ENCODE measurements at places on chromosomes 16 and 17.
A peak's percentile ranks its signal among the peaks of the same experiment; 100 is the strongest.

GRCh38 chr16:29024278-29024677 lies 39.4 kb downstream of the LAT start:
- no peaks in the 10 kb centered on the region for H3K36me3 ChIP-seq
- H3K27ac ChIP-seq = peak overlapping the region; percentile 50
- H3K4me3 ChIP-seq = no peak overlapping the region
- no peak for DNase-seq
- H3K4me1 ChIP-seq = peaks cover 75% of the 10 kb centered on the region

GRCh38 chr16:78684655-78685375 lies 585.4 kb downstream of the WWOX start:
- no peak overlapping the region for H3K4me3 ChIP-seq
- H3K36me3 ChIP-seq = no peaks in the 10 kb centered on the region
- H3K4me1 ChIP-seq = no peaks in the 10 kb centered on the region
- H3K27me3 ChIP-seq = no peaks in the 10 kb centered on the region
- H3K27ac ChIP-seq = no peak overlapping the region
- DNase-seq = no peak

DNA sequence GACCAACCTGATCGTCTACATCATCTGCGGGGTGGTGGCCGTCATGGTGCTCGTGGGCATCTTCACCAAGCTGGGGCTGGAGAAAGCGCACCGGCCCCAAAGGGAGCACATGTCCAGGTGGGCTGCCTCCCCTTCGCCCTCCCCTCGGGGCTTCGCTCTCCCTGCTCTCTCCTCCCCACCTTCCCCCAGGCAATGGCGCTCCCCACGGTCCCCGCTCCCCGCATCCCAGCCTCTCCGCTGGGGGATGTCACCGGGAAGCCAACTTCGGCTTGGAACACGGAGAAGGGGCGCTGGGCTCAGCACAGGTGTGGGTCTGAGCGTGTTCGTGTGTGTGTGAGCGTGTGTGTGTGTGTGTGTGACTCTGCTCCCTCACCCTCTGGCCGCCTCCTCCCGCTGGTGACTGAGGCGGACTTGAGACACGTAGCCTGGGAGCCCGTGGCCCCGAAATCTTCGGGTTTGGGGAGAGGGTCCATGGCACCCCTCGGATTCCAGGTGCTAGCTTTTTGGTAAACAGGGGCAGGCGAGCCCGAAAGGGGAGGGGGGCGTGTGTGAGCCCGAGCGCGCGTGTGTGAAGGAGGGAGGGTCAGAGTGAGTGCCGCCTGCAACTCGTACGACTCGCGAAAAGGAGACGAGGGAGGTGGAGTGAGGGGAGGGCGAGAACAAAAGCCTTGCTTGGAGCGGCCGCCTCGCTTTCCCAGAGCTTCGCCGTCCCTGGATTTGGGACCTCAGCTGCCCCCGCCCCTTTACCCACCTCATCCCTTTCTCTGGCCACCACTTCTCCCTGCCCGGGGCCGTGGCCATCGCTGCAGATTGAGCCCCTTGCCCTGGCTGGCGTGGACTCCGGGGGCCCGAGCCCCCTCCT lies 1.3 kb downstream of the SHISA9 start:
- H3K36me3 ChIP-seq = no peaks in the 10 kb centered on the region
- no peak for DNase-seq
- H3K4me3 ChIP-seq = no peak overlapping the region
- H3K27ac ChIP-seq = no peak overlapping the region
- H3K4me1 ChIP-seq = peaks cover 3% of the 10 kb centered on the region

GRCh38 chr16:75116081-75116910 lies at the start of gene LDHD:
TSS of gene LDHD (minus strand) at chr16:75116780. CDS start at chr16:75116720, 60 bp downstream.
- peak; percentile 37 for DNase-seq
- H3K36me3 ChIP-seq = no peaks in the 10 kb centered on the region
- H3K27ac ChIP-seq = no peak within 1 kb of the TSS

DNA sequence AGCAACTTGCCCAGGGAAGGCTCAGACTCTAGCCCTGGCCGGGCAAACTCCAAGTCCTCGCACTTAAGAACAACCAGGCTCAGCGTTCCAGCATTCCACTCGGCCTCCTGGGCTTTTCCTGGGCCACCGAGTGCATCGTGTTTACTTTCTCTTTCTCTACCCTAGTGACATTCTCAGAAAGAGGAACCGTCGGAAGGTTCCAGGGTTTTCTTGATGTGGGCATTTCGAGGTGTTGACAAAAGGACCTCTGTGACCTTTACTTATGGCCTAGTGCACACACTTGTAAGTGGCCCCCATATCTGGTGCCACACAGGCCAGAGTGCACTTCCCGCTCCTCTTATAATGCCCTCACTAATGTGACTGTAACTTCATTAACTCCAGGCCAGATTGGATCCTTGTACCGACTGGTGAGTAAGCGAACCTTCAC lies 3.1 kb upstream of the BANP start:
- DNase-seq = no peak
- no peak overlapping the region for H3K27ac ChIP-seq
- H3K4me1 ChIP-seq = peaks cover 16% of the 10 kb centered on the region
- H3K4me3 ChIP-seq = no peak overlapping the region
- peaks cover 7% of the 10 kb centered on the region for H3K36me3 ChIP-seq

GRCh38 chr16:65413861-65414260 lies 292.0 kb upstream of the CDH11 start:
- H3K4me1 ChIP-seq = no peaks in the 10 kb centered on the region
- H3K27ac ChIP-seq = no peak overlapping the region
- no peak for DNase-seq
- no peak overlapping the region for H3K4me3 ChIP-seq
- H3K36me3 ChIP-seq = no peaks in the 10 kb centered on the region

DNA sequence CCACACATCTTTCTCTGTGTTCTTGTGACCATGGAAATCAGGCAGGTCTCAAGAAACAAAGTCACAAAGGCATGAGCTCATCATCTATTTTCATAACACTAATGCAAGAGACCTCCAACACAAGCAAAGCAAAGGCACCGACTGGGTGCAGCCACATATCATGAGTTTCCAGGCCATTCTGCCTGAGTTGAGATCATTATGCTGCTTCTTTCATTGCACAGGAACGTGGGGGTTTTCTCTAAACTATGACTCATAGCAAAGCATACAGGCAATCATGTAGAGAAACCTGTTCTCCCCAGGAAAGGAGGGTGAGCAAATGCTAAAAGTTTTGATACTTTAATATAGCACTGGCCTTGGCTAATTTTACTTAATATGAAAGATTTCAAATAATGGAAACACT lies 60.7 kb downstream of the GRIN2A start:
- H3K27me3 ChIP-seq = no peaks in the 10 kb centered on the region
- no peak overlapping the region for H3K4me3 ChIP-seq
- H3K36me3 ChIP-seq = no peaks in the 10 kb centered on the region
- no peak overlapping the region for H3K27ac ChIP-seq
- DNase-seq = no peak

GRCh38 chr17:67245073-67245693 lies at the start of gene HELZ:
TSS of gene HELZ (minus strand) at chr17:67245196. CDS start at chr17:67218804, 26,392 bp downstream.
- peaks cover 47% of the 10 kb centered on the region for H3K4me1 ChIP-seq
- no peaks in the 10 kb centered on the region for H3K27me3 ChIP-seq
- peak within 1 kb of the TSS; percentile 72 for H3K27ac ChIP-seq
- H3K4me3 ChIP-seq = peak within 1 kb of the TSS; percentile 84
- peaks cover 15% of the 10 kb centered on the region for H3K36me3 ChIP-seq

DNA sequence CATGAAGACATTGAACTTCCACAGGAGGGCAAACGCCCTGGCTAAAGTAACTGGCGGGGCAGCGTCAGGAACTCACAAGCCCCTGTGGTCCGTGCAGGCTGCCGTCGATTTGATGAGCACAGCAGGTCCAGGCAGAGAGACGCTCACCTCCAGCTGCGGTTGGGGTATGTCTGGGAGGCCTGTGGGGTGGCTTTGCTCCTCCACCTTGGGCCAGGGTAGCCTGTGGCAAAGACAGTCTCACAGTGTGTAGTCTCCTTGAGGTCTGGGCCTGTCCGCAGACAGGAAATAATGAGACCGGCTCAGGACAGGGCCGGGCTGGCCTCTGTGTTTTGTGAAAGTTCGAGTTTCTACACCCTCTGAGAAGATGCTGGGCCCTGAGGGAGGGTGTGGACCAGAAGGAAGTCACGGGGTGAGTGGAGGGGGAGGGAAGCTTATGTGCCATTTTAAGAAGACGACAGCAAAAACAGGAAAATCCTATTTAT lies 103.3 kb downstream of the METRNL start:
- no peak for DNase-seq
- H3K27ac ChIP-seq = no peak overlapping the region
- H3K36me3 ChIP-seq = no peaks in the 10 kb centered on the region
- no peak overlapping the region for H3K4me3 ChIP-seq
- no peaks in the 10 kb centered on the region for H3K27me3 ChIP-seq
- H3K4me1 ChIP-seq = peaks cover 6% of the 10 kb centered on the region

DNA sequence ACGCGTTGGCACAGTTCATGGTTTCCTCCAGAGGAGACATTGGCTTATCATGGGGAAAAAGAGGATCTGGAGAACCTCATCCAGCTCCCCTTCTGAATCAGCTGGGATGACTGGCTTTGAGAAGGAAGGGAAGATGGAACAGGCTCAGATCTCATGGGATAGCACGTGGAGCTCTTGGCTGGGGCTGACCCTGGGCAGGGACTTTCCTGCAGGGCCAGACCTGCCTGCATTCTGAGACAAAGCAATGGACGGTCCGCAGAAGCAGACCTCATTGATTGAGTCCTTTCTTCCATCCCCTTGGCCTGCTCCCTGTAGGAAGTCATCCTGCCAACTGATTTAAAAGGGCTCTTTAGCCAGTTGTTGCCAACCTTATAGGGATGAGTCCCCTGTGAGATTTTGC lies 26.2 kb downstream of the PLCD3 start:
- no peak for DNase-seq
- no peaks in the 10 kb centered on the region for H3K4me1 ChIP-seq
- H3K27ac ChIP-seq = no peak overlapping the region
- H3K36me3 ChIP-seq = peaks cover 27% of the 10 kb centered on the region

- H3K4me3 ChIP-seq = no peak overlapping the region
- no peak for DNase-seq
- H3K27me3 ChIP-seq = no peaks in the 10 kb centered on the region
- H3K27ac ChIP-seq = no peak overlapping the region
- peaks cover 39% of the 10 kb centered on the region for H3K36me3 ChIP-seq
Measured at GRCh38 chr17:35715416-35715815, 16.0 kb upstream of the RASL10B start.

- no peaks in the 10 kb centered on the region for H3K36me3 ChIP-seq
- H3K27me3 ChIP-seq = no peaks in the 10 kb centered on the region
- H3K4me1 ChIP-seq = no peaks in the 10 kb centered on the region
- DNase-seq = no peak
- H3K4me3 ChIP-seq = no peak overlapping the region
Measured at GRCh38 chr16:10122546-10122945, 59.7 kb downstream of the GRIN2A start.

DNA sequence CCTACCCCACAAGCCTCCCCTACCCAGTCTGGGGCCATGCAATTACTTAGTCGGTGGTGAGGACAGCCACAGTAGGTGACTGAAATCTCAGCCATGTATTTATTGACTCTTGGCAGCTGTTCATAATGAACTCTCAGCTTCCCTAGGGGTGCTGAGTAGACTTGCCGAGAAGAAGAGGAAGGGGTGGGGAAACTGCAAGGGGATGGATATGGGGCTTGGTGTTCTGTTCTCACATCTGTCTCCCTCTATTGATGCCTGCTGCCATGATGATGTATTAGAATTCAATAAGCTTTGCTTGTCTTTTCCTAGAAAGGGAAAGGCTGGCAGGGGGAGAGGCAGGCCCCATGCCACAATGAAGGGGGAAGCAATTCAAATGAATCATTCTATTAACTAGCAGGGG lies 112.9 kb downstream of the GP2 start:
- H3K36me3 ChIP-seq = no peaks in the 10 kb centered on the region
- H3K27ac ChIP-seq = no peak overlapping the region
- no peak overlapping the region for H3K4me3 ChIP-seq
- no peaks in the 10 kb centered on the region for H3K4me1 ChIP-seq
- H3K27me3 ChIP-seq = peaks cover 5% of the 10 kb centered on the region

- H3K27ac ChIP-seq = no peak overlapping the region
- H3K27me3 ChIP-seq = peaks cover 20% of the 10 kb centered on the region
- H3K4me1 ChIP-seq = peaks cover 4% of the 10 kb centered on the region
- no peak overlapping the region for H3K4me3 ChIP-seq
- no peaks in the 10 kb centered on the region for H3K36me3 ChIP-seq
Measured at GRCh38 chr16:10616756-10617640, 36.6 kb upstream of the EMP2 start.

DNA sequence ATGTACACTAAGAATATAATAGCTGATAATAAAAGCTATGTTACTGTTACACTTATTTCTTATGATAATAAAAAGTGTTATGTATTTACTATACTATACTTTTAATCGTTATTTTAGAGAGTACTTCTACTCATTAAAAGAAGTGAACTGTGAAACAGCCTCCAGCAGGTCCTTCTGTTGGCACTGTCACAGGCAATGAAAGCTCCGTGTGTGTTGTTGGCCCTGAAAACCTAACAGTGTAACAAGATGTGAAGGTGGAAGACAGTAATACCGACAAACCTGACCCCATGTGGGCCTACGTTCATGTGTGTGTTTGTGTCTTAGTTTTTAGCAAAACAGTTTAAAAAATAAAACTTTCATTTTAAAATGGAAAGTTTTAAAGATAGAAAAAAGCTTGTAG lies 91.8 kb downstream of the STH start:
- peaks cover 12% of the 10 kb centered on the region for H3K36me3 ChIP-seq
- H3K27me3 ChIP-seq = no peaks in the 10 kb centered on the region
- DNase-seq = no peak
- no peak overlapping the region for H3K4me3 ChIP-seq

GRCh38 chr16:83723244-83723643 lies 84.5 kb upstream of the HSBP1 start:
- H3K4me3 ChIP-seq = no peak overlapping the region
- H3K36me3 ChIP-seq = no peaks in the 10 kb centered on the region
- H3K27ac ChIP-seq = no peak overlapping the region
- no peaks in the 10 kb centered on the region for H3K4me1 ChIP-seq
- H3K27me3 ChIP-seq = peaks cover 4% of the 10 kb centered on the region

DNA sequence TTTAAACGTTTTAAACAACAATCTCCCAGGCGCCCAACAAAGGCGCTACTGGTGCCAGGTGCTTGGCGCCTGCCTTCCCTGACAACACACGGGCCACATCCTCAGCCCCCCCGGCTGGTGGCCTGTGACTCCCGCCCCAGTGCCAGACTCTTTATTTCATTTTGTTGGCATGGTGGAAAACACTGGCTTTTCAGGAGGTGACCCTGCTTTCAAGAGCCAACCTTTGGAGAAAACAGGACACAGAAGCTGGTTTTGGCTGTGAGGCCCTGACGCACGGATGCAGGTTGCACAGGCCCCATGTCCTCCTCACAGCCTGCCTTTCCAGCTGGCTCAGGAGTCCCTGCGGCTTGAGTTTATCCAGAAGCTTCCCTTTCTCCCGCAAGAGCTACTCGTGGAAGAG lies 100.0 kb downstream of the METRNL start:
- H3K36me3 ChIP-seq = no peaks in the 10 kb centered on the region
- H3K27ac ChIP-seq = no peak overlapping the region
- H3K27me3 ChIP-seq = no peaks in the 10 kb centered on the region
- no peaks in the 10 kb centered on the region for H3K4me1 ChIP-seq
- no peak overlapping the region for H3K4me3 ChIP-seq

DNA sequence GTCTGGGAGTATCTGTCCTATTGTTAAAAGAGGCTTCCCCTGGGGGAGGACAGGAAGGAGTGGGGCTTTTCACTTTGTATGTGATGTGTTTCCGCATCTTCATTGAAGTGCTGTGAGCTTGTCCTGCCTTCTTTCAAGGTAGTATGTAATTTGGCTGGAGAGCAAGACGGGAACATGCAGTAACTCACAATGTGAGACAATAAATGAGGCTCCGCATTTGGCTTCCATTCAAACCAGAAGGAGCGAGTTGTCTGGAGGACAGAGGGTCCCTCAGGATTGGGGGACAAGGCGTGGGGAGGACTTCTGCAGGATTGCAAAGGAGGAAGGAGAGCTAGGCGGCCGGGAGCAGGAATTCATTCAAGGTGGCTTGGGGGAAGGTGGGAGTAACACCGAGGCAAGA lies 203.5 kb downstream of the RBFOX3 start:
- peaks cover 37% of the 10 kb centered on the region for H3K27me3 ChIP-seq
- H3K27ac ChIP-seq = no peak overlapping the region
- H3K4me3 ChIP-seq = no peak overlapping the region
- DNase-seq = no peak

Data from activated CD4-positive, alpha-beta memory T cell treated with anti-CD3 and anti-CD28 coated beads for 36 hours (primary cell).